Stimulated activated CD4-positive, alpha-beta T cell treated with anti-CD3 and anti-CD28 coated beads, TNF-alpha, amount 100 ng/mL, for 4 hours (primary cell): ENCODE measurements at places on chromosomes 2 and 18.

- DNase-seq, result no peak
Observed at GRCh38 chr2:3117650-3118216, 259.9 kb downstream of the EIPR1 start.

- no peak for DNase-seq
Observed at GRCh38 chr2:60091894-60092293, 461.6 kb downstream of the BCL11A start.

DNA sequence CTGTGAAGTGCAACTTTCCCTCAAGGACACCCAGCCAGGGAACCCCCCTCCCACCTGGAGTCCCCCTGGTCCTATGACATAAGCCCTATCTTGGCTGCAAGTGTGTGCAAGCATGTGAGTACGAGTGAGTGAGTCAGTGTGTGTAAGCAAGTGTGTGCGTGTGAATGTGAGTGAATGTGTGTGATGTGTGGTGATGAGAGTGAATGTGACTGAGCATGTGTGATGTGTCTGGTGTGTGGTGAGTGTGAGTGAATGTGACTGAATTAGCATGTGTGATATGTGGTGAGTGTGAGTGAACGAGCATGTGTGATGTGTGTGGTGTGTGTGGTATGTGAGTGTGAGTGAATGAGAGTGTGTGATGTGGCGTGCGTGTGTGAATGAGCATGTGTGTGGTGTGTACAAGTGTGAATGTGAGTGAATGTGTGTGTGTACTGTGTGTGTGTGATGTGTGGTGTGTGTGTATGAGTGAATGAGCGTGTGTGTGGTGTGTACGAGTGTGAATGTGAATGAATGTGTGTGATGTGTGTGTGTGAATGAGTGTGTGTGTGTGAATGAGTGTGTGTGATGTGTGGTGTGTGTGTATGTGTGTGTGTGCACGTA is 68.8 kb upstream of the SMAD7 start:
- DNase-seq, result no peak

- DNase-seq, result no peak
Observed at GRCh38 chr18:78857314-78858150, 122.1 kb upstream of the SALL3 start.

- DNase-seq, result no peak
Observed at GRCh38 chr2:133810559-133810958, 242.3 kb upstream of the NCKAP5 start.

DNA sequence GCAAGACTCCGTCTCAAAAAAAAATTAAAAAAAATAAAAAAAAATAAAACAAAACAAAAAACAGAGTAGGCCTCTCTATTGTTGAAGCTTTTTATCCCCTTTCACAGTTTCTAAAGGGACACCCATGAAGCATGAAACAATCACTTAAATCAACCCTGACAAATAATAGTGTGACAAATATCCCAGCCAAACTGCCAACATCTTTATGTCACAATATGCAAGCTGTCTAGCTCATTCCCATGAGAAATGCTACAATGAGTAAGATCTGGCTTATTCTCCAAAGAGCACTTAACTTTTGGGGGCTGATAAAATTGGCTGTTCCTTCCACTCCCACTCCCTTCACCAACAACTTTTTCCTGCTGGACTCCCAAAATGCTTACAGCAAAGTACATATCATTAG is 21.7 kb upstream of the ABCA12 start:
- no peak for DNase-seq

GRCh38 chr2:102397209-102397608 is 25.8 kb upstream of the IL18RAP start:
- no peak for DNase-seq

GRCh38 chr2:42867093-42868065 is 75.0 kb upstream of the HAAO start:
- DNase-seq, result no peak

DNA sequence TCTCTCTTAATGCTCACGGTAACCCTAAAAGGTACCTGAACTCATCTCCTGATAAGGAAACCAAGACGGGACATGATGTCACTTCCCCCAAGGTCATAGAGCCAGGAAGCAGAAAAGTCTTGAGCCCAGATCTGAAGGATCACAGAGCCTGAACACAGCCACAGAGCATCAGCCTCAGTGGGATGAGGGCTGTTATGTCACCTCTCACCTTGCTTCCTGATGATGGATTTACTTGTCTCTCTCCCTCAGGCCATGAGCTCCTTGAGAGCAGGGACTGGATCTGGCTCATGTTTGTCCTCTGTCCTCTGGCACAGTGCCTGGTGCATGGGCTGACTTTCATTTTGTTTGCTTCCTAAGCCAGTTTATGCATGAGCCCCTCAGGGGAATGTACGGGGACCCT is 54.2 kb downstream of the SERTAD2 start:
- no peak for DNase-seq
